ENCODE measurements at places on chromosomes 1 and 21. TPM values are rescaled to one million over a fixed set of nuclear protein-coding genes. Genes with fewer than 3 reads are reported as not detected.

Gene FCMR
- total RNA-seq: not detected

Gene MYOC
- 0.28 TPM for total RNA-seq

Gene BCAS2
- 62.3 TPM for total RNA-seq

Gene NLRP3
- not detected for total RNA-seq

Gene RAB25
- not detected for total RNA-seq

Gene RIPK4
- total RNA-seq: 0.38 TPM

Gene S100B
- total RNA-seq: 0.28 TPM

Gene TOMM40L
- total RNA-seq: 10.4 TPM

Gene ELAVL4
- not detected for total RNA-seq

Gene C1QB
- not detected for total RNA-seq

Gene RCSD1
- 1.7 TPM for total RNA-seq

Gene OR2L8
- not detected for total RNA-seq

Gene CR1L
- total RNA-seq: not detected

Gene KRTAP11-1
- total RNA-seq: not detected

Gene GPR25
- total RNA-seq: not detected

Gene LCE6A
- total RNA-seq: not detected

Gene KCNJ6
- under 0.01 TPM for total RNA-seq

Gene WRAP73
- total RNA-seq: 16.7 TPM

Gene ABCG1
- 5.2 TPM for total RNA-seq

Gene CASZ1
- total RNA-seq: 0.56 TPM

Gene CCDC17
- 0.58 TPM for total RNA-seq

Gene CA6
- total RNA-seq: not detected

Gene HRNR
- not detected for total RNA-seq

Gene TMEM61
- not detected for total RNA-seq

Gene CLCA4
- total RNA-seq: not detected

Gene TMEM200B
- total RNA-seq: 5.2 TPM

All from regular cardiac myocyte (primary cell).